NCI-H2227 treated with DMSO at 0.1 percent for 48 hours (cell line): ENCODE measurements at places on chromosomes 6 and 20.

GRCh38 chr20:57397693-57398108, 6.5 kb downstream of the RBM38 start:
- DNase-seq, result no peak

GRCh38 chr6:111823831-111824607, 49.2 kb downstream of the FYN start:
- DNase-seq, result no peak

GRCh38 chr20:45343532-45344167, 4.6 kb downstream of the SDC4 start:
- DNase-seq, result no peak

GRCh38 chr20:17594443-17594842, 24.6 kb downstream of the DSTN start:
- DNase-seq, result no peak

DNA sequence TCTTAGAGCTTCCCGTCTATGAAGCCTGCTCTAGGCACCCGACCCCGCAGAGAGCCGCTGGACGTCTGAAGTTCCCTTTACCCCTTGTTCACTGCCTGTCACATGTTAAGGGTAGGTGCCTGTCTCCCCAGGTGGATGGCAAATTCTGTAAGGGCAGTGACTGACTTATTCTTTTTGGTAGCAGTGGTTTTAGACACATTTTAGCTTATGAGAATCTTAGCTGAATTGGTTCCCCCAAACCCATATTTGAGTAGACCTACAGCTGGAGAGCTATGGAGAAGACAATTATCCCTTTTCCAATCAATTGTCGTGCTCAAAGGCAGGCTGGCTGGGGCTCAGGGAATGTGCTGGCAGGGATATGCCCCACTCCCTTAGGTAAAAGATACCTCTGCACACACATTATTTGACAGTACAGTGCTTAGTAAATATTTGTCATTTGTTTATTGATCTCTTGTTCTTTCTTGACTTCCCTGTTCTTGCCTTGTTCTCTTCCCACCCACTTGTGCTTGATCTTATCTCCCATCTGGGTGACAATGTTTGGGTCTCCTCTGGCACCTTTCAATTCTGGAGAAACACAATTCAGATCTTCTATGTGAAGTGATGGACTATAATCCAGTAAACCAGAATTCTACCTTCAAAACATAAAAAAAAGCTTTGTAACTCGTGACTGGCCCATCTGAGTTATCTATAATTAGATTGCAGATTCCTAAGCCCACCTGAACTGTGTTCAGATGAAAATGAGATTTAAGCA, 114.3 kb upstream of the SLC2A12 start:
- DNase-seq, result no peak

GRCh38 chr20:61812121-61812844, 253.4 kb downstream of the TAF4 start:
- DNase-seq, result no peak

GRCh38 chr6:96391776-96392360, 129.7 kb upstream of the UFL1 start:
- DNase-seq, result peak; percentile 72

GRCh38 chr20:41716436-41716835, 98.3 kb upstream of the CHD6 start:
- DNase-seq, result no peak

DNA sequence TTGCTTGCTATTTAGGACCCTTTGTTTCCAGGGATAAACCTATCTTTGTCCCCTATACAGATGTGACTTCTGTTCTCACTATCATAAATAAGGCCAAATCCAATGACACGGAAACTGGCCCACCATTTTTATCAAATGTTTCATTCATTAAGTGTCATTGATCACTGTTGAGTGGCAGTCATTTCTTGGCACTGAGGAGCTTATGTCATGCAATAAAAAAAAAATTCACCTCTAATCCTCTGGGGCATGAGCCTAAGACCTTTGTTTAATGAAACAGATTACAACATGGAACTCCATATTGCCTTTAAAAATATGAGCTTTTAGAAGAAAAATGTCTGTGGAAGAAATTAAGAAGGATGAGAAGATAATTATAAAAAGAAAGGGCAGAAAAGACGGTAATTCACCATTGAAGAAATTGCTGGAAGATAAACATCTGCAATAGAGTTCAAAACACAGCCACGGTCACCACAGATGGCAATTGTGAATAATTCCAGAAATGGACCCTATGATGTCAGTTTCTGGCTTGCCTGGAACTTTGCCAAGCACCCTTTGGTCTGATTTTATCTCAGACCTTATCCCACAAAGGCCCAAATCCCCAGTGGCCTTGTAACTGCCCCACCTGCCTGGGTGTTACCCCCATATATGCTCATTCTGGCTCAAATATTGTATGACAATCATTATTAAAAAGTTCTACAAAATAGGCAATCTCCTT, 91.1 kb downstream of the DST start:
- no peak for DNase-seq

GRCh38 chr6:102355578-102355977, 962.1 kb downstream of the GRIK2 start:
- DNase-seq, result no peak
